ENCODE measurements at places on chromosomes 7 and 10.
A peak's percentile ranks its signal among the peaks of the same experiment; 100 is the strongest.

DNA sequence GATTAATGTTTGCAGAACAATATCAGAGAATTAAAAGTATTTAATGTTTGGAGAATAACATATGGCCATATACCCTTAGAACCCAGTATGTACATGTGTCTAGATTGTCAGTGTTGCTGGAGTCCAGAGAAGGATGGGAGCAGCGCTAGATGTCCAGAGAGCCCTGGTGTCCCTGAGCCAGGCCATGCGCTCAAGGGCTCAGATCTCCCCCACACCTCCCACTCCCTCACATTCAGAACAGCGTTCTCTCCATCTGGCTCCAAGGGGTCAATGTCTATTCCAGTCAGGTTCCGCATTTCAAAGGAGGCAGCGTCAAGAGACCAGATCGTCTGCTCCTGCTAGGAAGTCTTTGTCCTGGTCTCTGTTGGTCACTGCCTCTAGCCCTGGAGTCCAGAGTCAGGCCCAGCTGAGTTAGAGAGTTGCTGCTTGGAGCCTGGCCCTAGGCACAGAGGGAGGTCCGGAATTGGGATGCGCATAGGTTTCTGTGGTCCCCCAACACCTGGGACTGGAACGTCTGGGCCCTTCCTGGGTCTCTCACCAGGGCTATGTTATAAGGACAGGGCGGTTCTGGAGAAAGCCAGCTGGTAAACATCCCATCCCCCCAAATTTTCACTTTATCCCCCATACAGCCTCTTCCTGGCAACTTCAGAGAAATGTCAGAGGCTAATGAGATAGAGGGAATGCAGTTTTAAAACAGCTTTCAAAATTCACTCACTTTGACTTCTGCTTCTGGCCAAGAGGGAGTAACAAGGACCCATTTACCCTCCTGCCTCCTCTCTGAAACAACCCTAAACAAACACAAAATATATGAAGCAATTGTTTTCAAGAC is 6.5 kb upstream of the WDR86 start:
- DNase-seq, result no peak
- H3K4me3 ChIP-seq, result no peak overlapping the region
- no peaks in the 10 kb centered on the region for H3K4me1 ChIP-seq
- no peak overlapping the region for H3K27ac ChIP-seq

DNA sequence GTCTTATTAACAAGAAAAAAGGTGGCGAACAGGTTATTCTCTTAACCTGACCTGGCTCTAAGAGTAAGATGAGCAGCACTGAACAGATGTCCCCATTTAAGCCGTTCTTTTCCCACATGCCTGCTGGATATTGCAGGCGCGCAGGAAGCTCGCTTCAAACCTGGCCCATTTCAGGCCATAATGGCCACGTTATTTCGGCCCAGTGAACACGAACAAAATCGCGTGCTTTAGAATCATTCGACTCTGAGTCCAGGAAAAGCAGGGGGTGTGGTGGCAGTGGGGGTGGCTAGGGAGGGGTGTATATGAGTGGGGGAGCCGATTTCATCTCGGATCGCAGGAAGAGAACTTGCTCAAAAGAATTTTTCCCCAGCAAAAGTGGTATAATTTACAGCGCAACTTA is 6.6 kb upstream of the SP8 start:
- peaks cover 7% of the 10 kb centered on the region for H3K4me1 ChIP-seq
- no peak overlapping the region for H3K4me3 ChIP-seq
- no peak overlapping the region for H3K27ac ChIP-seq
- peaks cover 87% of the 10 kb centered on the region for H3K27me3 ChIP-seq

DNA sequence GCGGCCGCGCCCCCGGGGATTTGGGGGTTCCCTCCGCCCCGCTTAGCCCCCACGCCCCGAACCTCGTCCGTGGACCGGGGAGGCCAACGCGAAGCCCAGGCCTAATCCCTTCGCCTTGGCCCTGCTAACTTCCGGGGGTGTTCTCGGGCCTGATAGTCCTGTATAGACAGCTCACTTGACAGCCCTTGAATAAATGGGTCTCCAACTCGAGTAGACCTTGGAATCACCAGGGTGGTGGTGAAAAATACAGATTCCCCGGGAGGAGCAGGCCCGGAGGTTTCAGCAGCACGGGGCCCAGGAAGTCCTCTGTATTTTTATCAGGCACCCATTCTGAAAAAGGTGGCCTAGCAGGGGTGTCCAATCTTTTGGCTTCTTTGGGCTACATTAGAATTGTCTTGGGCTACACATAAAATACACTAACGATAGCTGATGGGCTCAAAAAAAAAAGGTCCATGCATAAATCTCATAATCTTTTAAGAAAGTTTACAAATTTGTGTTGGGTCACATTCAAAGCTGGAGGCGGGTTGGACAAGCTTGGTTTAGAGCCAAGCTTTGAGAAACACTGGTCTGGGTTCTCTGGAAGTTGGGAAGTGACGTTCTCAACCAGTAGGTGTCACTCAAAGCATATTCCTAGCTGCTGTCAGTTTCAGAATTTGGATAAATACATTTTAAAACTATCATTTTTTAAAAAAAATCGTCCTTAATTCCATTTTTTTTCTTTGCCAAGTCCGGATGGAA is 221.7 kb downstream of the PHTF2 start:
- peak; percentile 67 for DNase-seq
- H3K27me3 ChIP-seq, result no peaks in the 10 kb centered on the region
- peaks cover 12% of the 10 kb centered on the region for H3K4me1 ChIP-seq
- H3K36me3 ChIP-seq, result no peaks in the 10 kb centered on the region

DNA sequence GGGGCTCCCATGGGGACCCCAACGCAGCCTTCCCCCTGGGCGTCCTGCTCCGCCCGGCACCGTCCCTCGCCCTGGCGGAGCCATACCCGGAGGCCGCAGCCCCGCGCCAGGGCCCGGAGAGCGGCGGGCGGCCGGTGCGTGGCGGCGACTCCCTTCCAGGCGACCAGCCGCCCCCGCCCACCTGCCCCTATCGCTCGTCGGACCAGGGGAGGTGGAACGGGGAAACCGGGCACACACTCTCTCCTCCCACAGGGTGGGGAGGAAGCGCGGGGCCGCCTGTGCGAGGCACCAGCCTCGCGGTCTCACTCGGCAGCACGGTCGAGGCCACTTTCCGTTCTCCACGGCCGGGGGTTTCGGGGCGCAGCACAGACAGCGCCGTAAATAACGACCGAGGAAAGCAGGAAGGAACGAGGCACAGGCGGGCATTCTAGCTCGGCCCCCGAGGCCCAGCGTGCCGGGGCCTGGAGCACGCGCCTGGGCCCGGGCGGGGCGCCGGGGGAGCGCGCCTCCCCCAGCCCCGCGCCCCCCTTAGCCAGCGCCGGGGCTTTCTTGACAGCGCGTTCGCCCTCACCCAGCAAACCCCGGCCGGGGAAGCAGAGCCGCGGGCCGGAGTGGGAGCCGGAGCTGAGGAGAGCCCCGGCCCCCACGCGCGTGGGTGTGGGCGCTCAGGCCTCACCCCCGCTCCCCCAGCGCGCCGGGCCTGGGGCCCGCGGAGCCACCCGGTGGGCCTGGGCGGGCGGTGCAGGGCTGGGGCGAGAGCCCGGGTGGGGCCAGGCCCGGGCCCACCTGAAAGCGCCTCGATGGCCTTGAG is 936 bp downstream of the IGF2BP3 start:
- H3K27ac ChIP-seq, result peak overlapping the region; percentile 80
- H3K27me3 ChIP-seq, result no peaks in the 10 kb centered on the region
- peak overlapping the region; percentile 95 for H3K4me3 ChIP-seq
- H3K36me3 ChIP-seq, result no peaks in the 10 kb centered on the region
- H3K4me1 ChIP-seq, result peaks cover 28% of the 10 kb centered on the region

- no peak for DNase-seq
- peaks cover 31% of the 10 kb centered on the region for H3K27me3 ChIP-seq
- no peaks in the 10 kb centered on the region for H3K4me1 ChIP-seq
- no peak overlapping the region for H3K27ac ChIP-seq
- H3K4me3 ChIP-seq, result no peak overlapping the region
These were observed 5.5 kb downstream of the FOXL3 start for GRCh38 chr7:295155-296154.
